Activated CD4-positive, alpha-beta T cell treated with anti-CD3 and anti-CD28 coated beads, Interleukin-2, amount 50 U/mL, for 48 hours (primary cell): ENCODE measurements at places on chromosomes 11 and 22.

GRCh38 chr22:28810821-28811491, 10.6 kb upstream of the XBP1 start:
- no peak for DNase-seq

GRCh38 chr11:30342736-30343166, 19.8 kb downstream of the ARL14EP start:
- no peak for DNase-seq

- peak; percentile 62 for DNase-seq
Observed at GRCh38 chr22:24592851-24593558, at the start of gene LRRC75B. Gene LRRC75B, minus strand, starts transcription at chr22:24593073. Its CDS starts 34 bp downstream, at chr22:24593039.

GRCh38 chr11:57302489-57302888, 22.3 kb downstream of the TNKS1BP1 start:
- DNase-seq, result no peak

- no peak for DNase-seq
Observed at GRCh38 chr22:23564276-23564675, 15.8 kb downstream of the IGLL1 start.

GRCh38 chr22:20089977-20090729, 10.1 kb downstream of the DGCR8 start:
- no peak for DNase-seq

GRCh38 chr11:44750551-44751465, 24.0 kb downstream of the TSPAN18 start:
- no peak for DNase-seq

DNA sequence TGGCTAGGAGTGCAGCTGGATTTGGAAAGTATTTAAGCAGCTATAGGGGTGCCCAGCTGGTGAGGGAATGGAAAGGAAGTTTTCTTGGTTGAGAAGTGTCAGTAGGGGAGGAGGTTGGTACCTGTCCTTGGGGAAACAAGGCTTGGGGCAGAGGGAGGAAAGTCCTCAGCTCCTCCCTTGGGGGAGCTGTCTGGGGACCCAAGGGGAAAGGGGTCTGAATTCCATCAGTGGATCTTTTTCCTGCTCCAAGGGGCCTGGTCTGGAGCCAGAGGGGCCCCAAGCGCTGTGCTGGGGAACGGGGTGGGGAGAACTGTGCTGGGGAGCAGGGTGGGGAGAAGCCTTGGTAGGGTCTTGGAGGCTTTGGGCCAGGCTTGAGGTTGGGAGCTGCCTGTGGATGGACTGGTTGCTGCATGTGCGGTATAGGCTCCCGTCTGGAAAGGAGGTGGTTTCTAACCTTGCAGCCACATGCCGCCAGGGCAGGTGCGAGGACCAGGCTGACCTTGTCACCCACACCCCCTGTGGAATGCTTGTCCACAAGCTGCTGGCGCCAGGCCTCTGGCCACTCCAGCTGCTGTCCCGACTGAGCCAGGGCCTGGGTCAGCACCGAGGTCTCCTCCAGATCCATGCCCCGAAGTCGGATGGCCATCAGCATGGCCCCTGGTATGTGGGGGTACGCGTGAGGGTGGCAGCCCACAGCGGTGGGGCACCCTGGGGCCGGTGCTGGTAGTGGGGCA, 963 bp downstream of the TYMP start:
- DNase-seq, result no peak

GRCh38 chr11:21625982-21626381, 566.9 kb upstream of the ANO5 start:
- DNase-seq, result no peak

DNA sequence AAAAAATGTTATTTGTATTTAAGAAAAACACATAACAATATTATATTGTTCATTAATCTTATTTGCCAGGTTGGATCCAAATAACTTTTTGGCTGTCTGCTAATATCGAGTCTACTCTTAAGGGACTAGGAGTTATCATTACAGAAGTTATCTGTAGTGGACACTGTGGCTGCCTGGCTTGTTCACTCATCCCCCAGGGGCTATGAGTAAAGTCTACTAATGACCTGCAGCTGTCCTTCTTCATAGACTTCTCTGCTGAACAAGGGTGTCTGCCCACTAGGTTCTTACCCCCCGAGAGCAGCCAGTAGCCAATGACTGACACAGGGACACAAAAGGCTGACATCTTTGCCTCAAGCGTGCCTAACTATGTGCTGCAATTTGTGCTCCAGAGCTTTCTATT, 69.7 kb downstream of the APIP start:
- no peak for DNase-seq

- DNase-seq, result no peak
Observed at GRCh38 chr11:93480256-93480655, 62.9 kb downstream of the SMCO4 start.

- DNase-seq, result no peak
Observed at GRCh38 chr11:76277298-76278175, 71.2 kb upstream of the WNT11 start.

- DNase-seq, result no peak
Observed at GRCh38 chr11:67416416-67417335, 1.2 kb downstream of the CARNS1 start.

DNA sequence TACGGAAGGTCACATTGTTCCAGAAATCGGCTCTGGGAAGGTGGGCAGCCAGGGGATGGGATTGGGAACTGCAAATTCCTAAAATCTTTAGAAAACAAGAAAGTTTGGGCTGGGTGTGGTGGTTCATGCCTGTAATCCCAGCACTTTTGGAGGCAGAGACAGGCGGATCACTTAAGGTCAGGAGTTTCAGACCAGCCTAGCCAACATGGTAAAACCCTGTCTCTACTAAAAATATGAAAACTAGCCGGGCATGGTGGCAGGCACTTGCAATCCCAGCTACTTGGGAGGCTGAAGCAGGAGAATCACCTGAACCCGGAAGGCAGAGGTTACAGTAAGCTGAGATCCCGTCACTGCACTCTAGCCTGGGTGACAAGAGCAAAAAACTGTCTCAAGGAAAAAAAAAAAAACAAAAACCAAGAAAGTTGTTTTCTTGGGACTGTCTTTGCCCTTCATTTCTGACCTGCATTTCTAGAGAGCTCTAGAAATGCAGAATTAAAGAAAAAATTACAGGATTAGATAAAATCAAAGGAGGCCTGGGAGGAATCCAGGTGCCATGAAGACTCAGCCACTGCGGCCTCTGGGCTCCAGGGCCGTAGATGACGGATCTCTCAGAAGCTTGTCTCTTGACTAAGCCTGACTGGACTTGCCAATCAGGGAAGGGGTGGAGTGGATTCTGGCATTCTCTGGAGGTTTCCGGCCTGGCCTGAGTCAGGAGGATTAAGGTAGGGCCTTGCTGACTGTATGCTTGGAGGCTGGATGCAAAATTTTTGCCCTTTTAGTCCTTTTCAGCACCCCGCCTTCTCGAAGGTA, 5.3 kb upstream of the MALAT1 start:
- DNase-seq, result no peak

- peak; percentile 75 for DNase-seq
Observed at GRCh38 chr22:30922151-30922611, 46.4 kb downstream of the MORC2 start.

GRCh38 chr11:15941206-15941770, 415.1 kb downstream of the SOX6 start:
- peak; percentile 28 for DNase-seq

DNA sequence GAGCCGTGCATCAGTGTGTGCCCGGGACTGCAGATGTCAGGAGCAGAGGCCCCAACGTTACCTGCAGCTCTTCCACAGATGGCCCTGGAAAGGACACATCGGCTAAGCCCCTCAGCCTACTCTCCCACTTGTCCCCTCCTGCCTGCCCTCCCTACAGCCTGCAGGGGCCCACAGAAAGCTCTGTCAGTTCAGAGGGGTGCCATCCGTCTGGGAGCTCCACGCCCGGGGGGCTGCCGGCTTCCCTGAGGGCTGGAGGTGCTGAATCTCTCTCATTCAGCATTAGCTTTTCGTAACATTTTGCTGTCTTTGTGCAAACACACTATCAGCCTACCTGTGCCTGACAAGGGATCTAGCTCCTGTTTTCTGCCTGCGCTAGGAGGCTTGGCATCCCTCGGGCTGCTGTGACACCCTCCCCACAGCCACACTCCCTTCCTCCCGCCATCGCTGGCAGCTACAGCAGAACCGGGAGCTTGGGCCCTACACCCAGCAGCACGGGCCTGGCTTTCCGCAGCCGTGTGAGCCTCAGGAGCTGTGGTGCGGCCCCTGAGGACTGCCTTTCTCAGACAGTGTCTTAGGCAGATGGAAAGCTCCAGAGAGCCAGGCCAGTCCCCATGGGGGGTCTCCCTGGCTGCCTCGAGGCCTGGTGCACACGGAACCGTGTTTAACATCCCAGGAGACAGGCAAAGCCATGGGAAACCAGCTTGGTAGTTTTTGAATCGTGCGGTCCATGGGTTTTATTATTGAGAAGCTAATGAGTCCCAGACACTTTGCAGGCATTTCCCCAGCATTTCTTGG, 198.3 kb upstream of the B3GAT1 start:
- no peak for DNase-seq
